ENCODE measurements at places on chromosomes 16 and 17.

- peak; percentile 15 for DNase-seq
Measured at GRCh38 chr16:58814348-58814801, 80.3 kb upstream of the GOT2 start.

DNA sequence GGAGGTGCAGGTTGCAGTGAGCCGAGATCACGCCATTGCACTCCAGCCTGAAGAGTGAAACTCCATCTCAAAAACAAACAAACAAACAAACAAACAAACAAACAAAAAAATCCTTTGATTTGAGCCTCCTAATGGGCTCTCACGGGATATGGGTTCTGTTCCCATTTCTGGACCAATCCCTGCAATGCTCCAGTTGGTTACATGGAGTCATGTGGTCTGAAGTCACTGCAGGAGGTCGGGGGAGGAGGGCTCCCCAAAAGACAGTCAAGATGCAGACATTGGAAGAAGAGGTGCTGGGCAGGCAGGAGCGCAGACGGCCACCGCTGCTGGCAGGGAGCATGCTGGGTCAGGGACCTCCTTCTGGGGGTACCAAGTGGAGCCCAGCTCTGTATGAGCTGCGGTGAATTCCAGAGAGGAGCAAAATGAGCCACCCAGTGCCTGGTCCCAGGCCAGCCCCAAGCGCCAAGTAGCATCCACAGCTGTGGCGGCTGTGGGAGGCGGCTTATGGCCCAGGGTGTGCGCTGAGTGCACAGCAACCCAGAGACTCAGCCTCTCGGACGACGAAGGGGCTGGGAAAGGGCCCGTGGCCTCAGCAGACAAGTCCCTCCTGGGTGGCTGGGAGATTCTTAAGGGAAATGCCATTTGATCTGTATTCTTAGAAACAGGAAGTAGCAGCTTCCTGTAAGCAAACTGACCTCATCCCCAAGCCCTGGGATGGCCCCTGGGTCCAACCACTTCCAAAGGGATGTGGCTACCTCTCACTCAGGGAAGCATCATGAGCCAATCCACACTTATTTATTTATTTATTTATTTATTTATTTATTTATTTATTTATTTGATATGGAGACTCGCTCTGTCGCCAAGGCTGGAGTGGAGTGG is 19.6 kb upstream of the ATP2A3 start:
- DNase-seq = no peak

DNA sequence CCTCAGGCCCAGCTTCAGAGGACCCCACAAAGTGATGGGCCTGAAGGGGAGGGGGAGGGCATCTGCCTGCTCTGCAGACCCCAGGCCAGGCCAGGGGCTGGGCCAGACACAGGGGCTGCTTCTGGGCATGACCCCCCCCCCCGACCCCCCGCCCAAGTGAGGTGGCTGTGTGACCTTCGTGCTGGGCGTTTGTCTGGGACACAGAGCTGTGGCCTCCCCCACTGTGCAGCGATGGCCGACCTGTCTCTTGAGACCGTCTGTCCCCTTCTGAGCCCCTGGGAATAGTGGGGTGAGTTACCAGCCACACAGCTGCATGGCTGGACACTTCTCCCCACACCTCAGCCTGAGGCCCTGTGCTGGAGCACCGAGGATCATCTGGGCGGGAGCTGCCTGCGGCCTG is 34.8 kb upstream of the GNG13 start:
- no peak for DNase-seq

GRCh38 chr17:3914312-3914670 is 2.0 kb downstream of the P2RX1 start:
- no peak for DNase-seq

- no peak for DNase-seq
Measured at GRCh38 chr16:85286066-85286831, 174.0 kb upstream of the CIBAR2 start.

DNA sequence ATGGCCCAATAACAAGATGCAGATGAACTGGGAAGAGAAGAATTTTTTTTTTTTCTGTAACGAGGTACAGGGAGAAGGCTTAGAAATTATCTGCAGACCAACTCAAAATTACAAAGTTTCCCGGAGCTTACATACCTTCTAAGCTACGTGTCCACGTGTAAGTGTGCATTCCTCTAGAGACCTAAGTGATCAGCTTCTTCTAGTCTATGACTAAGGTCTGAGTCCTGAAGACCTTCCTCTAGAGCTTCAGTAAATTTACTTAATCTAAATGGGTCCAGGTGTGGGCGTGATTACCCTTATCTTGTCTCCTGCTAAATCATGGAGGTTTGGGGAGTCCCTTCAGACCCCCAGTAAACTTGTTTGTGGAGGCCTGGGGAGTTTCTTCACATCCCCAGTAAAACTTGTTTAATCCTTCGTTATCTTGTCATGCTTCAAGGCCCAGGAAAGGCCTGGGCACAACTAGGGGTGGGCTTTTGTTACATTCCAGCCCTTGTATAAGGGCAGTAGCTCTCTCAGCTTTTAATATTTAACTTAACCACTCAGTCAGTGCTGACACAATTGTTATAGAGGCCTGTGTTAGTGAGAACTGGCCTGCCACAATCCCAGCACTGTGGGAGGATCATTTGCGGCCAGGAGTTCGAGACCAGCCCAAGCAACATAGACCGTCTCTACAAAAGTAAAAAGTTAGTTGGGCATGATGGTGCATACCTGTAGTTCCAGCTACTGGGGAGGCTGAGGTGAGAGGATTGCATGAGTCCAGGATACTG is 342.3 kb downstream of the SNX29 start:
- no peak for DNase-seq

GRCh38 chr17:29618272-29619065 is 4.2 kb downstream of the CORO6 start:
- no peak for DNase-seq

DNA sequence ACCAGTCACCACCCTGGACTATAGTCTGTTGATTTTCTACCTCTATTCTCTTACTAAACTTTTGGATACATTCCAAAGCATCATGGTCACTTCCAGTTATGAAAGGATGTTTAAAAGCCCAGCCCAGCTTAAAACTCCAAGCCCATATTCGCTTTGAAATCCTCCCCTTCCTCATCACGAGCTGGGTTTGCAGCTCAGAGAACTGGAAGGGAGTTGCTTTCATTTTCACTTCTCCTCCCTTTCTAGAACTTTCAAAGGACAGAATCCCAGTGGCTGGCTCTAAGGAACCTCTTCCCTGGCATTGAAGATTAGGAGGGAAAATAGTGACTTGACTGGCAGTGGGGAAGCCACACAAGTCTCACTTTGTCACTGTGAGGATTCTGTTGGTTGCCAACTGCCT is 100.1 kb upstream of the DYNLRB2 start:
- DNase-seq = no peak

DNA sequence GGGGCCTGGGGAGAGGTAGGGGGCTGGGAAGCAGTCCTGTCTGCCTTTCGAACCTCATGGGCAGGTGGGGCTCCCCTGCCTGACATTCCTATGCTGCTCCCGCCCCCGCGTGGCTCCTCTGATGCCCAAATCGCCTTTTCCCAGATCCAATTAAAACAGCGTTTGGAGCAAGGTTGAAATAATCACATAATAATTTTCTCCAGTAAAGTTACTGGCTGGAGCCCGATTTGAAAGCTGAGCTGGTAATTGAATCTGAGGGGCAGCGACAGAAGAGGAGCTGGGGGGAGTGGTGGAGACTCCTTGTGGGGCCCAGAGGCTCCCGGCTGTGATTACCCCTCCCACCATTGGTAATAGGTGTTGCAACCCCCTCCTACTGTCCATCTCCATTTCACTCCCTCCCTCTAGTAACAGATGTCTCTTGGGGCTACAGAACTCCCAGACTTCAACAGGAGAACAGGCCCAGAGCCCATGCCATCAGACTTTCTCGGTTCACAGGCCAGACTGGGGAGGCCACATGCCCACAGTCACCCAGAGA is 38.9 kb upstream of the C1QL1 start:
- DNase-seq = no peak

DNA sequence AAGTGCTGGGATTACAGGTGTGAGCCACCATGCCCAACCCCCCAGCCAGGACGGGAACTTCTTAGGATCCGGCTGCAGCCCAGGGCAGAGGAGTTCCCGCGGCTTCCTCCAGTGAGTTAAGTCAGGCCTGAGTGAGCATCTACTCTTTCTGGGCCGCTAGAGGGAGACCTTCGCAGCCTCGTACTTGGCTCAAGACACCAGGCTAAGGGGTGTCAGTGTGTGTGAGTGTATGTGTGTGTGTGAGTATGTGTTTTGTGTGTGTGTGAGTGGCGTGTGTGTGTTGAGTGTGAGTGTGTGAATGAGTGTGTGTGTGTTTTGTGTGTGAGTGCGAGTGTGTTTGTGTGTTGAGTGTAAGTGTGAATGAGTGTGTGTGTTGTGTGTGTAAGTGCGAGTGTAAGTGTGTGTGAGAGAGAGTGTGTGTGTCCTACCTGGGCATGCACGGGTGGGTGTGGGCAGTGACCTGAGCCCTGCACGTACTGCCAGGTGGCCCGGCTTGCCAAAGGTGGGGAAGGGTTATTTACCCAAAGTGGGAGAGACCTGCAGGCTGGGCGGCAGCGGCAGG is 58.5 kb downstream of the TMEM235 start:
- DNase-seq = peak; percentile 79

DNA sequence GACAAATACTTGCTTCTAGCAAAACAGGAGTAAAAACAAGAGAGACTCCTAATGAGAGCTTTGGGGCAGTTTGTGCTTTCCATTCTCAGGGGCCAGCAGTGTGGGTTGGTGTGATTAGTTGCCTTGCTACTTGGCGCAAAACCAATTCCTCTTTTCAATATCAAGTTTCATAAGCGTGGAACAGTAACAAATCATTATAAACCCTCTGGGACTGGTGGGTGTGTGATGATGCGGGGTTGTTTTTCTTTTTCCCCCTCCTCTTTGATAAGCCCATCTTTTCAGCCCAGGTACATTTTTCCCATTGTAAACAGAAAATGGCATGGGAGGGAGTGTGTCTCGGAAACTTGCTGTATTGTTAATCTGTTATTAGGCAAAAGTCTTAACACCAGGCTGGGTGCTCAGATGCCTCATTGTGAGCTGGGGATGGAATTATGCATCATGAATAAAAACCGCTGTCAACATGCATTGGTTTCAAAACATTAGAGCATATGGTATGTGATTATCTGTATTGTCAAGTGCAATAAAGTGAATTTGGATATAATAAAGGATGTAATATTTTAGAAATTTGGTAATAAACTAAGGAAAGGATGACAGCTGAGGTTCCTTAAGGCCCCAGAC is 166.4 kb downstream of the CCDC182 start:
- DNase-seq = peak; percentile 31

GRCh38 chr16:10312784-10313724 is 72.8 kb upstream of the ATF7IP2 start:
- no peak for DNase-seq

- DNase-seq = no peak
Measured at GRCh38 chr17:59487161-59487873, 78.1 kb upstream of the DHX40 start.

DNA sequence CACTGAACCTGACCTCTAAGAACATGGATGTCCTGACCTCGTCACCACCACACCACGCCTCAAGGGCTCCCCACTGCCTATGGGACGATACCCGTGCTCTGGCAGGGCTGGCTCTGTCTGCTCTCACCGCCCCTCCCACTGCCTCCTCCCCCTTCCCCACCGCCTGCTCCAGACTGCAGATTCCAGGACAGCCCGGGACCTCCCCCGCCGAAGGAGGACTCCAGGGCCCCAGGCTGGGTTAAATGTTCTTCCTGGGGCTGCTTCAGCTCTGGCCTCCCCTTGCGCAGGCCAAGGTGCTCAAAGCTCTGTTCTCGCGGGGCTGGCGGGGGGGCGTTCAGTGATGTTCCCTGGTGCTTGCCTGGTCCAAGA is 3.1 kb downstream of the NPW start:
- DNase-seq = no peak

DNA sequence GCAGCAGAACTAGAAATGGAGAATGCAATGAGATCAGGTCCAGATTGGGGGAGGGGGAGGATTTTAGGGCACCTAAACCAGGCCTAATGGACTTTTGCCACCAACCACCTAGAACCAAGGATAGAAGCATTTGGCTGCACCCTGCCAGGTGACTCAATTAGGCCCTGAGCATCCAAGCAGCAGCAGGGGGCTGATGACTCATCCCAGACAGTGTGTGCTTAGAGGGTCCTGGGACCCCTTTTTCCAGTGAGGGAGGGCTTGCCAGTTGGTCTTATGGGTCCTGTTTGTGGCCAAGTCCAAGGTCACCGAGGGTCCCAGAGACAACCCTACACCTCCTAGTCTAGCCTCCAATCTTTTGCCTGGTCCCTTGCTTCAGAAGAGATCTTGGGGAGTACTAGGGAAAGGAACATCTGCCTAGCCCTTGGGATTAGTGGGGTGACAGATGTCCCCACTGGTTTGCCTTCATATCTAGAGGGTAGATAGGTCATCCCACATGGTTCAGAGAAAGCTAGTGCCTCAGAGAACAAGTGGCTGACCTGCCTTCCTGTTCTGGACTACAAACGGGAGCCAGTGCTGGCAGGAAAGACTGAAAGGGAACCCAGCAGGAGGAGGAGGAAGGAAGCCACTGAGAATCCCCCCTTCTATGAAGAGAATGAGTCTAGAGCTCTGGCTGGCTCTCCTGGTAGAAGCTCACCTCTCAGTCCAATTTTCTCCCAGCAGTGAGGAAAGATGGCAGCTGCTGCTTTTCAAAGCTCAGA is 1.6 kb upstream of the TBKBP1 start:
- no peak for DNase-seq

DNA sequence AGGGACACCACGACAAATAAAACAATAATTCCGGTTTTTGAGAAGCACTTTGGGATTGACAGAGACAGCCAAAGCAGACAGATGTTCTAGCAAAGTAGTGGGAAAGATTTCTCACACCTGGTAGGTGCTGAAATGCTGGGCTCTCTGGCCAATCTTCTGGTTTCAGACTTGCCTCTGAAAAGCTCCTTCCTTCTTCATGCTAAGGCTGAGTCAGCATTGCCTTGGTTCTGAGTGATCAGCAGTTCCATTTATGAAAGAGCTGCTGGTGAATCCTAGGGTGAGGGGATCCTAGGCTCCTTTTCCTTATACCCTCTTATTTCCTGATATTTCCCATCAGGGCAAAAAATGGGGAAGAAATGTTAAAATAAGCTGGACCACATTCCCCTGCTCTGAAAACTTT is 268.7 kb upstream of the SALL1 start:
- no peak for DNase-seq

DNA sequence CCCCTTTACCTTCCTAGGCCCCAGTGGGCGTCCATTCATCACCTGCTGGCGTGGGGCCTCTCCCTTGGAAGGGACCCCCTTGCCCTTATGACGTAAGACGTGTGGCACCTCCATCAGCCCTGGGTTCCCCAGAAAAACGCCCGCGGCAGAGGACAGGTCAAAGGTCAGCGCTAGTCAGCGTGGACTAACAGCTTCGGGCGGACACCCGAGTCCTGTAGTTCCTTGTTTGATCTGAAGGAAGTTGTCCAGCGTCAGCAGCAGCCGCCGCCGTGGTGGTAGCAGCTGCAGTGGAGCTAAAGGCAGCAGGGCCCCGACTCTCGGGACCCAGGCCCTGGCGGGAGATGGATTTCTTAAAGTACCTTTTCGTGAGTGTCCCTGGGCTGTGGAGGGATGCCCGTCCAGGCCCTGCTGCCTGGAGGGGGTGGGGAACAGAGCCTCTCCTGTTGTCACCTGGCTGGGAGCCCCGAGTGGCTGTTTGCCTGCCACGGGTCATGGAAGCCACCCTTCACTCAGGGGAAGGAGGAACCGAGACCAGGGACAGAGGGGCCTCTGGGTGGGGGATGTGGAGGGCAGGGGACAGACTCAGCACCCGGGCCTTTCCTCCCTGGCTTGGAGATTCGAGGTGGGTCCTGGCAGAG is 123.6 kb downstream of the OR1D5 start:
- no peak for DNase-seq
